ENCODE measurements at places on chromosomes 6 and 20.

DNA sequence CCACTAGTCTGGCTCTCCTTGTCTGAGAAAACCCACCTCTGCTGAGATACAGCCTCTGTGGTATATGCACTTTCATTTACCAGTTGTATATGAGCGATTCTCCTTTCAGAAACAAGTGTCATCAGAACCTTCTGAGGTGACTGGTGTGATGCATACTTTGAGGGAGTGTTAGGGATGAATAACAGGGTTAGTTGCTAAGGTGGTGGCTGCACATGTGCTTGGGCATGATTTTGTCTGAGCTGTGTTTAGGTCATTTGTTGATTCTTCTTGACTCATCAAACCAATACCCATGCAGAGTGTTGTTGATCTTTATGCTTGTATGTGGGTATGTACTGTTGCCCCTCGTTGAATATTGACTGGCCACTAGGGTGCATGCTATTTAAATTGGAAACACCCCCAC, 25.7 kb downstream of the DTD1 start:
- no peak for DNase-seq

- no peak for DNase-seq
Measured at GRCh38 chr6:2751871-2752270, 1.1 kb upstream of the MYLK4 start.

- DNase-seq, result no peak
Measured at GRCh38 chr20:58867211-58867610, 14.7 kb downstream of the GNAS start.

DNA sequence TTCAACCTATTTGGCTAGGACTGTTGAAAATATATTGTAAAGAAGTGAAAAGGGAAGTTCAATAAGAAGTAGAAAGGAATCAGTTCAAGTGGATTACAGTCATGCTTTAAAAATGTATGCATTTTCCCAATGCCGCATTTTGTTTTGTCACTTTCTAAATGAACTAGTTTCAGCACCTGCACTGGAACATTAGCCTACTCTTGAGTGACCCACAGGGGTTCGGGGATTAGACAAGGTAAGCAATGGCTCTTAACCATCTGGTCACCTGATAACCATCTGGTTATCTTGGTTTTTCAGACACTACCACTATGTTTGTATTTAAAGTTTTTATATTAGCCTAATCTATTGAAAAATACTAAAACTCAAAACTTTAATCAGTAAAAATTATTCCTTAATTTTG, 97.6 kb downstream of the CD164 start:
- DNase-seq, result no peak

DNA sequence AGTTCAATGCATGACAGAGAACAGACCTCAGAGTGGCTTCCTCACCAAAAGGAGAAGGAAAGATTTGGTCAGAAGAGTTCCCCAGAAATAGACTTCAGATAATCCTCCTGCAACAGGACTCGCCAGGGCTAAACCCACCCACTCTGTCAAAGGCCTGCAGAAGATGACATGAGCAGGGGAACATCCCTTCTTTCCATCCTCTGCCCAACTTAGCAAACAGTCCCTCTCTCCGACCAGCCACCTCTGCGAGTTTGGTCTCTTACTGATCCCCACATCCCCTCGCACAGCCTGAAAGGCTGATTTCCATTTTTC, 7.5 kb downstream of the NFATC2 start:
- peak; percentile 47 for DNase-seq

DNA sequence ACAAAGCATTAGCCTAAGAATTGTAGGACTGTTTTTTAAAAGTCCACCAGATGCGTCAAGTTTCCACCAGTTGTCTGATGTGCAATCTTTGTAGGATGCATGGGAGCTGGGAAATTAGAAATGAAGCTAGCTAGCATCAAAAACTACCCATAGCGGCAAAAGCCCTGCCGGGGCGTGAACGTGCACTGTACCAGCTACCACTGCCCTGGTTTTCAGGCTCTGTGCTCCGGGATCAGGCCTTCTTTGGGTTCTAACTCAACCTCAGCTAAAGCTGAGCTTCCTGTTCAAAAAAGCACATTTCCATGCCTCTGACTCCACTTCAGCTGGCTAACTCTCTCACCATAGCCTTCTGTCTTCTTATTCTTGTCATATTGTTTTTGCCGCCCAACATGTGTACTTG, 26.9 kb upstream of the FUCA2 start:
- DNase-seq, result no peak

GRCh38 chr6:109308018-109308492, 74.2 kb downstream of the CD164 start:
- DNase-seq, result peak; percentile 50

DNA sequence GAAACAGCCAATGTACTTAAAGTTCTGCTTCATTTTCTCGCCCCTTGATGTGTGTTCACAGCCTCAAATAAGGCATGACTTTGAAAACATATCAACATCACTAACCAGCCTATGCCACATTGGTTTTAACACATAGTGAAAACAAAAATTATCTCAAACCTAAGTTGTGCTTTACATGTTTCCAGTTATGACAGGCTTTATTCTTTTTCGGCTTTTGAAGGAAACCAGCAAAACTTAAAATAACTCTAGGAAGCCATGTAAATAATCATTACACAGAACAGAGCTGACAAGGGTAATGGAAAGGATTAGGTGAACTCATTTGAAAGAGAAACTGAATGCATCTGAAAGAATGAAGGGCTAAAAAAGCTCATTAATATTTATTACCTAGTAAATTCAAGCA, 42.1 kb downstream of the BMP5 start:
- no peak for DNase-seq

DNA sequence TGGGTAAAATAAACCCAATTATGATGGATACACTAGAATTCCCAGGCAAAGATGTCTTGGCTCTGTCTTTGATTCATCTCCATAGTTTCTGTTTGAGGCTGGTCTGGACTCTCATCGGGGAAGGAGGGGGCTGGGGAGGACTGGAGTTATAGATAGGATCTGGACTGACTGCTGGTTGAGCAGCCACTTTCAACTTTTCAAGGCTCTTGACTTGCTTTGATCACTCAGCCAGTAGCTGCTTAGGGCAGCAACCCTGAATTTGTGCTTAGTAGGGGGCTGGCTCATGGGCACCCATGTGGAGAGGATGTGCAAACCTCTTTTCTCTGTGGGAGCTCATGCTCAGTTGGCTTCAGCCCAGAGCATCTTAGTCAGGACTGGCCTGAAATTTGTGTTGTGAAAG, 114.0 kb upstream of the NEDD9 start:
- no peak for DNase-seq

DNA sequence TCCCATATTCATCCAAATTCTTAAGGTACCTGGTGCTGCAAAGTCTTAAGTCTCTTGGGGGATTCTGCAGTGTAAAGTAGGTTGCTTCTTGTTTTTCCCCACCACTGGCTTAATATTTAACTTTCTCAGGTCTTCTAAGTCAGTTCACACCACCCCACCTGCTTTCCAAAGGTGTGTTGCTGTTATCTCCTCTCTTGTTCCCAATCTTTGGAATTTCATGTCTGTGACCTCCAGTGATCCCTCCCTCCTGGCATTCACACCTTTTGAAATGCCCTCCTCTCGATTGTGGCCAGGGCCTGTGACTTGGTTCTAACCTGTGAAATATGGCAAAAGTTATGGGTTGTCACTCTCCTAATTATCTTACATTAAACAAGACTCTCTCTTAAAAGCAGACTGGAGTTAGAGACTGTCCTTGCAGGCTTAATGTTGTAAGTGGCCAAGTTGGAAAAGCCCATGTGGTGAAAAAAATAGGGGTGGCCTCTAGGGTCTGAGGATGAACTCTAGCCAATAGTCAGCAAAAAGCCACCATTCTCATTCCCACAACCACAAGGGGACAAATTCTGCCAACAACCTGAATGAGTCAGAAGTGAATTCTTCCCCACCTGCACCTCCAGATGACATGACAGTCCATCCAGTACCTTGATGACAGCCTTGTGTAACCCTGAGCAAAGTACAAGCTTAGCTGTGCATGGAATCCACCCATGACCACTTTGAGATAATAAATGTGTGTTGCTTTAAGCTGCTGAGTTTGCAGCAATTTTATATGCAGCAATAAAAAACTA, 45.1 kb downstream of the ADGRF1 start:
- no peak for DNase-seq

GRCh38 chr20:45368221-45368980, 5.4 kb downstream of the SYS1 start:
- DNase-seq, result no peak

DNA sequence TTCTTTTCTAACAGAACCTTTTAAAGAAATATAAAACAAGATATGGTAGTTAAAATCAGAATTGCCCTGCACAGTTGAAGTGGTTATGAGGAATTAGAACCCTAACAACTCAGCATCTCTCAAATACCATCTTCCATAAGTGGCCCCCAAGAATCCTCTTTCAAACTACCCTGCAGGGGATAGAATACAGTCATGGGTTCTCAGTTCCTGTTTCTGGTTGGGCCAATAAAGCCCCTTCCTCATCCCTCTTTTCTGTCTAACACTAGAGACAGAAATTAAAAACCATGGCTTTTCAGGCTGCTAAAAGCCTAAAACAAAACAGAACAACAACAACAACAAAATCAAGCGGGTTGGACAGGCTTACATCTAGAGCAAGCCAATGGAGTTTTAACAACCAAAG, 6.7 kb upstream of the LCA5 start:
- no peak for DNase-seq

DNA sequence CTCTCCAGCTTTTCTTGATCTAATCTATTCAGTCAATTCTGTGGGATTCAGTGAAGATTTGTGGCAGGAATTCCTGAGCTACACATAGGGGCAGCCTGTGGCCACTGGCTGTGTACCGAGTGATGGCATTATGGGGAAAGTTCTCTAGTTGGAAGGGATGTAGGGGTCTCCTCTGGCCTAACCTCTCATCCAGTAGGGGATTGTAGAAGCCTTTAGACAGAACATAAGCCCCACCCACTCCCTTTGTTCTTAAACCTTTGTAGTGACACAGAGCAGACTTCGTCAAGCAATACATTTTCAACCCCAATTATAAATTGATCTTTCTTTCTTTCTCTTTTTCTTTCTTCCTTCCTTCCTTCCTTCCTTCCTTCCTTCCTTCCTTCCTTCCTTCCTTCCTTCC, 188.9 kb downstream of the QKI start:
- DNase-seq, result no peak

GRCh38 chr6:35955071-35955470, 34.2 kb upstream of the SRPK1 start:
- DNase-seq, result no peak

DNA sequence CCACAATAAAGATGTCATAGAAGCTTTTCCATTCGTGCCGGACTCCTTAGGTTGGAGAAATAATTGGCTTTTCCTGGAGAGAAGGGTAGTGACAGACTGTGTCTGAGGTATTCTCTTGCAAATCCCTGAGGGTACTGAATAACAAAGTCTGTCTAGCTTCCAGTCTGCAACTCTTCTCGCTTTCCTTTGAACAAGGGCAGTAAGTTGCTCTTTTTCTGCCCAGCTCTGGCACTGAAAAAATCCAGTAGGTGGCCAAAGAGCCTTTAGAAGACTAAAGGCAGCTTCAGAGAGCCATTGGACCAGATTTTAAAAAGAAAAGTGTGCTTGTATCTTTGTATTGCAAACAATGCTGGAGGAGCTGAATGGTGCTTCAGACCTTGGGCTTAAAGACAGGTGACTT, 20.7 kb upstream of the RREB1 start:
- DNase-seq, result no peak

GRCh38 chr20:10619427-10619826, 54.4 kb downstream of the JAG1 start:
- DNase-seq, result no peak

- DNase-seq, result no peak
Measured at GRCh38 chr20:61638802-61639585, 386.9 kb downstream of the CDH4 start.

DNA sequence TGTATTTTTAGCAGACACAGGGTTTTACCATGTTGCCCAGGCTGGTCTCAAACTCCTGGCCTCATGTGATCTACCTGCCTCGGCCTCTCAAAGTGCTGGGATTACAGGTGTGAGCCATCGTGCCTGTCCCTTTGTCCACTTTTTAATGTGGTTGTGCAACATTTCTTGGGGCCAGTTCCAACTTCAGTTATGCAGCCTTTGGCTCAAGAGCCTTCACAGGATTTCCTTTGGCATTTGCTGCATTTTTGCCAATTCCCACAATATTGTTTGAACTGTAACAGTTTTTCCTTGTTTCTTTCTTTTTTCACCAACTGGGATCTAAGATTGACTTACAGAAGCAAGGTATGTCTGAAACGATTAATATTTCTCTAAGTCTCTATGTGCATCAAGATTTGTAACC, 63.6 kb downstream of the EDN1 start:
- no peak for DNase-seq

DNA sequence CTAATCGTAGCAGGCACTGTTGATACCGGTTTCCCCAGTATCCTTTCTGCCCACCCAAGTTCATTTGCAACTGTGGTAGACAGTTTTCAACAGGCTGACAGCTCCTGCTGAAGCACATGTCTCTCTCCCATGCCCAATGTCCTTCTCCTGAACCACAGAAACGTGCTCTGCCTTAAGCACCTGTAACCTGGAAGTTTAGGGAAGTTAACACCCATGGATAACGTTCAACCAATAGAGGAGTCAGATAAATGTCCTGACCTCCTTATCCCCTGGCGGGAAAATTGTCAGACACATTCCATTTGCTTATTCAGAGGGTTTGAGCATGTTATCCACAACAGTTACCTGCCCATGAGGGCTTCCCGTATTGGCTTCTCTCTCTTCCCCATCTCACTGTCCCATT, 29.8 kb upstream of the MOCS1 start:
- DNase-seq, result no peak

GRCh38 chr6:139676718-139677117, 302.3 kb upstream of the CITED2 start:
- DNase-seq, result no peak

DNA sequence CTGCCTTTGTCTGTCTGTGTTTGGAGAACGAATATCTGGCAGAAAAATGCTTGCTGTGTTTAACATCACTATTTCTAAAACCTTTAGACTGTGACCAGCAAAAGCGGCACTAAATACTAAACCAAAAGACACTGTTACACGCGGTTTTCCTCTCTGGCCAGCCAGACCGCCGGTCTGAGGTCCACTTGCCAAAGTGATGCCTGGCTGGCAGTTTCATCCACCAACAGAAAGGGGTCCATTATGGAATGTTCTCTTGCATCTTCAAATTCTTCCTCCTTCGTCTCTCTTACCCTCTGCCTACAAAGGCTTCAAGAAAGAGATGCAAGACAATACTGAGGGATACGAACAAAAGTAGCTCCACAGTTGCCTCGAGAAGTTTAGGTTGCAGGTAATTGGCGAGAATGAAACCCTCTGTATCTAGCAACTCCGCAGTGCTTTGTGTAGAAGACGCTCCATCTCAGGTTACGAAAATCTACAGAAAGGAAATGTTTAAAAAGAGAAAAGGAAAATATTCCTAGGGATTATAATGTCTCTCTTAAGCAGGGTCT, 176.6 kb downstream of the TRIM27 start:
- DNase-seq, result no peak

GRCh38 chr6:92496527-92496926, 922.8 kb downstream of the EPHA7 start:
- DNase-seq, result no peak

Data from activated CD4-positive, alpha-beta T cell treated with anti-CD3 and anti-CD28 coated beads, Interleukin-2, amount 50 U/mL, for 48 hours (primary cell).